ENCODE measurements at places on chromosomes 11 and 22.

GRCh38 chr11:73401924-73402833, 26.0 kb downstream of the RELT start:
- no peak for DNase-seq

DNA sequence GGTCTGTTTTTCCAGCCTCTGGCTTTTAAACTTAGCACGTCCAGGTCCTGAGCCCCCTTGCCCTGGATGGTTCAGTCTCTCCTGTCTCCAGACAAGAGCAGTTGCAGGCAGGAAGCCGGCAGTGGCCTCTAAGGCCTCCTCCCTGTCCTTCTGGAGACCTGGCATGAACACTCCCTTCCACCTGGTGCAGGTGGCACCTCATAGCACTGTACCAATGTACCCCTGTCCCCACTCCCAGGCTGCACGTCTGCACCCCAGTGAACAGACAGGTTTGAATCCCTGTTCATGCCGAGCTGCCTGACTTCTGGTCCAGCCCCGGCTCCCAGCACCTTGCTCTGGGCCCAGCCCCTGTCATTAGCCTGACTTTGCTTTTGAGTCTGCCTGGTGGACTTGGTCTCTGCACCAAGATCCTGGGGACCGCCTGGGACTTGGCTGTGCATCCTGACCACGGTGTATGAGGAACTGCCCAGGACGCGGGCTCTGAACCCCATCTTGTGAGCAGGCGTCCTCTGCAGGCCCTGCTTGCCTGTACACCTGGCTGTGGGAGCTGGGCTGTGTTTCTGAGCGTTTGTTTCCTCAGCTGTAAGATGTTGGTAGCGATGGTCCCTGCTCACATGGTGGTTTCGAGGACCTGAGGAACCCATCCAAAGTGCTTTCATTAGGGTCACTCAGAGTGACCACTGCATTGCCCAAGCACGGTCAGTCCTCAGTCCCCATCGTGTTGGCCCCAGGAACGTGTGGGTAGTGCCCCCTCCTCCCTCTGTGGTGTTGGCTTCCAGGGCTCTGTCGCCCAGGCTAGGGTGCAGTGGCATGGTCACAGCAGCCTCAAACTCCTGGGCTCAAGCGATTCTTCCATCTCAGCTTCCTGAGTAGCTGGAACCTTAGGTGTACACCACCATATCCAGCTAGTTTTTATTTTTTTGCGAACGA, 75.0 kb upstream of the SHANK2 start:
- no peak for DNase-seq

DNA sequence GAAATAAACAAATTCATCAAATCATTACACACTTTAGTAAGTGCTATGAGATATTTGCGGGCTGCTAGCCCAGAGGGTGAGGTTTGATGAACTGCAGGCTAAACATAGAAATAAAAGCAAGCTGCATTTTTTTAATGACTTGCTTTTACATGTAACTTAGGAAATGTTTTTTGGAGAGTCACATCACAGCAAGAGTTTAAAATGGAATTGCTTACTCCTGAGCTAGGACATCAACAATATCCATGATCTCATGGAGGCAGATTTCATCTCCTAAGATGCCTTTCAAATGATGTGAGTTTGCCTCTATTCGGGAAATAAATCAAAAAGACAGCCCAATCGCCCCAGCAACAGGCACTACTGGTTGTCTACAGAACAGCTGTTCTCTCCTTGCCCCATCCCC, 73.4 kb upstream of the CD44 start:
- no peak for DNase-seq

GRCh38 chr11:130139401-130139800, 20.2 kb upstream of the ST14 start:
- no peak for DNase-seq

DNA sequence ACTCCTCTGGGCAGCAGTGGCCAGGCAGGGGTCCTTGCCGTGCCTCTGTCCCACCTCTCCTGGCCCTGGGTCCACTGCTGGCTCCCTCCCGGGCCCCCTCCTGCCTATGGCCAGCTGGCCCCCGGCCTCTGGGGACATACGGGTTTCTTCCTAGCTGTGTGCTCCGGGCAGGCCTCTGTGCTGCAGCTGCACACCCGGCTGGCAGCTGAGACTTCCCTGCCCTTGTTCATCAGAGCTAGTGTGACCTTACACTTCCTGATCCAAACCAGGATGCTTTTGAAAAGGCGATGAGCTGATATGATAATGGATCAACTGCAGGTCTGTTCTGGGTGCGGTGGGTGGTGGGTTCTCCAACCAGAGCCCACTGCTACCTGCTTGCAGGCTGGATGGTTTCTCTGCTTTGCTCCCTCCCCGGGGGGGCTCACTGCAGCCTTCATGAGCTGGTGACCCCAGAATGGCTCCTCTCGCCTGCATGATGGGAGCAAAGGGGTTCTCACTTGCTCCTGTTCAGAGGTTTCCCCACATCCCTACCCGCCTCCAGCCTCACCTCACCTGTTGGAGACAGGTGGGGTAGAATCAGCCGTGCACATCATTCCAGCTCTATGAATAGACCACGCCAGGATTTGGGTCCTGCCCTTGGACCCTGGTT, 13.3 kb downstream of the B3GAT1 start:
- DNase-seq = no peak

DNA sequence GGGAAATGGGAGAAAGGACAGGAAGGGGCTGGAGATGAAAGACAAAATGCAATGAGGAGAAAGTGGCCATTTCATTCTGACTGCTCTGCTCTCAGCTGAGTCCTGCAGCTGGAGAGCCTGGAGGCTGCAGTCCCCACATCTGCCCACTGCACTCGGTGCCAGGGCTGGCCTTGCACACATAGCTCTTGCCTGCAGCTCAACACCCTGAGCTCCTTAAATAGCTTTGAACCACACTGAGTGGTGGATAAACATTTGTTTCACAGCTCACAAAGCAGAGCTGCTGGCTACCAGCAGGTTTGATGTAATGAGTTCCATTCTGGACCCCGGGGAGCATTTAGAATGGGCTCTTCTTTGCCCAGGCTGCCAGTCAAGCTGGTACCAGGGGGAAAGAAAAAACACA, 426.1 kb upstream of the CADM1 start:
- DNase-seq = no peak

DNA sequence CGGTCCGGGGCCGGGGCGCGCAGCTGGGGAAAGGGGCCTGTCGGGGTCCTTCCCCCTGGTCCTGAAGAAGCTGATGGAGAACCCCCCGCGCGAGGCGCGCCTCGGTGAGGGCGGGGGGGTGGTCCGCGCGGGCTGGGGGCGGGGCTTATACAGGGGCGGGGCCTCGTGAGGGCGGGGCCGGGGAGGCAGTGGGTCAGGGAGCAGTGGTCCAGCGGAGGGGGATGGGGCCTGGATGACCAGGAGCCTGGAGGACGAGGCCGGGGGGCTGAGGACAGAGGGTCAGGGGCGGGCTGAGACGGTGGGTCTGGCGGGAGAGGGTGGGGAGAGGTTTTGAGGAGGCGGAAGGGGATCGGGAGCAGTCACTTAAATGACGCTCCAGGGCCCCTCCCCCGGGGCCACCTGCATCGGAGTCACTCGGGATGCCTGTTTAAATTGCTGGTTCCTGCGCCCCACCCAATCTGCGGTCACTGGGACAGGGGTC, 396 bp downstream of the TEF start:
- no peak for DNase-seq

GRCh38 chr11:9716275-9717039, 52.6 kb downstream of the SWAP70 start:
- no peak for DNase-seq

- DNase-seq = no peak
Observed at GRCh38 chr11:86274999-86275398, 27.0 kb upstream of the HIKESHI start.

DNA sequence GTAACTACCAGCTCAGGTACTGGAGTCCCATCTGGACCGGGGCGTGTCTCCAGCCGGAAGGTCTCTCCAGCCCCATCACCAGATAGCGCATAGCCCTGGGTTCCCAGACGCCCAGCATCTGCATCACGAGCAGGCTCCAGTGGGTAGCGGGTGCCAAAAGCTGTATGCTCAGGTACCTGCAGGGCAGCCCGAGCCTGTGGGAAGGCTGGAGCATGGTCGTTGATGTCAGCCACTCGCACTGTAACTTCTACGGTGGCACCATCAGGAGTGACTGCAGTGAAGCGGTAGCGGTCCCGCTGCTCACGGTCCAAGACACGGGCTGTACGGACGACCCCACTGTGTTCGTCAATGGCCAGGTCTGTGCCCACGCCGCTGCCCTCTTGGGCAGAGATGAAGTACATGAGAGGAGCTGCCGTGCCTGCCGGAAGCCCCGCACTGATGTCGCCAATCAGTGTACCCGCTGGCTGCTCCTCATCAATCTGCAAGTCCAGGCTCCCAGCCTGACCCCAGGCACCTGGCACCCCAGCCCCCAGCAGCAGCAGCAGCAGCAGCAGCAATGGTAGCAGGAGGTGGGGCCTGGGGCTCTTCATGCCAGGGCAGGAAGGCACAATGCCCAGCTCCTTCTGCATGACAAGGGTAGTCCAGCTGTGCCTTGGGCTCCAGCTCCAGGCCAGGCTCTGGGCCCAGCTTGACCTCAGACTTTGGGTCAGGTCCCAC, 14.5 kb downstream of the DCHS1 start:
- no peak for DNase-seq

DNA sequence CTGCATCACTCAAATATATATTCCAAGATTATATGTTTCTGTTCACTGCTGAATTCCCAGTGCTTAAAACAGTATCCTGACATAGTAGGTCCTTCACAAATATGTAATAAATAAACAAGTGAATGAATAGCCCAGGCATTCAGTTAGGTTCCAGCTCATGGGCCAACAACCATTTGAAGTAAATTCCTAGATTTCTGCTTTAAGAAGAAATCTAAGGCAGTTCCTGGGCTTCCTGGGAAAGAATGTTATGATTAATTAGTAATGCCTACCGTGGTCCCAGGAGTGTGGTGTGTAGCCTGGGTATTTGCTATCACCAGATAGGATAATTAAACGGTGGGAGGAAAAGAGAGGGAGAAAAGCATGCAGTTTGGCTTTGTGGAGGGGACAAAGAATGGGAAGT, 576.8 kb downstream of the SOX6 start:
- DNase-seq = no peak

GRCh38 chr11:35525501-35526175, at the start of gene PAMR1:
Gene PAMR1 (minus strand): TSS chr11:35525616. CDS start chr11:35525585, 31 bp downstream.
- DNase-seq = no peak

GRCh38 chr11:105111145-105111944, 28.2 kb downstream of the CARD18 start:
- DNase-seq = no peak

GRCh38 chr22:19498154-19498865, 18.6 kb downstream of the CDC45 start:
- no peak for DNase-seq

- no peak for DNase-seq
Observed at GRCh38 chr11:128841461-128842072, 25.5 kb downstream of the KCNJ1 start.

DNA sequence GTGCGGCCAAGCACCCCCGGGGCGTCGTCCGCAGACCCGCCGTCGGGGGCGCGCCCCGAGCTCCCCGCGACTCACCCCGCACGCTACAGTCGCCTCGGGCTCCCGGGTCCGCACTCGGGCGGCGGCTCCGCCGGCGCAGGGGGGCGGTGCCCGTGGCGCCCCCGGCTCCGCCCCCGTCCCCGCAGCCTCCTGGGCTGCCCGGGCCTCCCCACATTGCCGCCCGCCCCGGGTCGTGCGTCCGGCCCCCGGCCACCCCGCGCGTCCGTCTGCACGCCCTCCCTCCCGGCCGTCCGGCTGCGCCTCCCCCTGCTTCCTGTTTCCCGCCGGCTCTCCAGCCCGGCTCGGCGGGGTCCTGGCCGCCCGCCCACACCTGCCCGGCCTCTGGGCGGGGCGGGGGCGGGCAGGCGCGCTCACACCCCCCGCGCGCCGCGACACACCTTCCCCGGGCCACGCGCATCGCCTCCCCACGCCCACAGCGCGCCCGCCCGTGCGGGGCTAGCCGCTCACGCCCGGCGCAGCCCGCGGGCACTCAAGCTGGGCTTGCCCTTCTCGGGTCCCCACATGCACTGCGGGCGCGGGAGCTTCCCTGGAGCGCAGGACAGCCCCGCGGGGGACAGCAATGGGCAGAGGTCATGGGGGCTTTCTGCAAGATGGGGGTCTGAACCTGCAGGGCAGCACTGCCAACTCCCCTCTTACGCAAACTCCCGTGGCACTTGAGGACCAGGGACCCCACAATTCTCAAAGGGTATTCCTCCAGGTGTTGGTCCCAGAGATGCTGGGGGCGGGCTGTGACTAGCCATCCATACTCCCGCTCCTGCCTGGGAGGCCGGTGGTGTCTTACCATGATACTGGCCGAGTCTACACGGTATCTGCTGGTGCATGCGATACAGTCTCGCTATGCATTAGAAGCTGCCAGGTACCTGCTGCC, at the start of gene CARD10:
Gene CARD10, minus strand, starts transcription at position 148 of the 928 bp plus-strand sequence. CDS start 215 bp downstream, outside the sequence.
- no peak for DNase-seq

- no peak for DNase-seq
Observed at GRCh38 chr11:75626889-75627529, 41.8 kb downstream of the MAP6 start.

GRCh38 chr11:8252946-8253345, 10.7 kb downstream of the LMO1 start:
- DNase-seq = no peak

DNA sequence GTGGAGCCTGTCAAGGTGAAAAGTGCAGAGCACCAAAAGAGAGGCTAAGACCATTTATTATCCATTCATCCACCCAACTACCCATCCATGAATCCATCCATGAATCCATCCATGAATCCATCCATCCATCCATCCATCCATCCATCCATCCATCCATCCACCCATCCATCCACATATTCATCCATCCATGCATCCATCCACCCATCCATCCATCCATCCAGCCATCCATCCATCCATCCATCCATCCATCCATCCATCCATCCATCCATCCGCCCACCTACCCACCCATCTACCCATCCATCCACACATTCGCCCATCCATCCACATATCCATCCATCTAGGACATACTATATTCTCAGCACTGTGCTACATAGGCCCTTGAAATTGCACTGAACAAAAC, 68.0 kb downstream of the SYN3 start:
- no peak for DNase-seq

DNA sequence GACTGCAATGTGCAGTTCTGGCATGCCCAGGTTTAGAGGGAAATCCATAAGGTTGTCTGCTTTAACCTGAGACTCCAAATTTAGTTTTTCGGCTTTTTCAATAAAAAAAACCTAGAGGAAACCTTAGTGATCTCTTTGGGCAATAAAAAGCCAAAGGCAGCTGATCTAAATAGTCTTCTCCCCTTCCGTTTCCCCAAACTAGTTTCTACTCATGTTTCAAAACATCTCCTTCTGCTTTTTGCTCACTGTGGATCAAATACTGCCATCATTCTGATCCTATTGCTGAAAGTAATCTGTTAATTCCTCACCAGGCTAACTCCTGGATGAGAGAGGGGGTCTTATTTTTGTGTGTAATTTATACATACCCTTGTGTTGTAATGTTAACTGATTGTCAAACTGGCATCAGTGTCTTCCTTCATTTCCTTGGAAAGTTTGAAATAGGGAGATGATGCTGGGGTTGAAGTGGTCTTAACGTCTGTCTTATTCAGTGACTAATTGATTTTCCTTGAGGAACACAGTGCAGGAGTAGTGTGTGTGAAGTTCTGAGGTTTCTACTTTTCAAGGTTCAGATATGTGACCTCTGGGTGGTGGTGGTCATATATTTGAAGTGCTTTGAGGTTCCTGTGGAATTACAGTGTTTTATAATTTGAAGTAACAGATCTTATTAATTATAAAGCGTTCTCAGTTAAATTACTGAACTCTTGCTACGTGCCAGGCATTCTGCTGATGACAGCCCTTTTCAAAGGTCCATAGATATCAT, 55.0 kb downstream of the ARHGAP42 start:
- DNase-seq = no peak
